Esophagus squamous epithelium (tissue), 5 donors: ENCODE measurements at places on chromosomes 1 and 21.

- H3K4me1 ChIP-seq, result no peaks in the 10 kb centered on the region
- no peak overlapping the region for H3K4me3 ChIP-seq
- H3K27me3 ChIP-seq, result no peaks in the 10 kb centered on the region
- H3K36me3 ChIP-seq, result no peaks in the 10 kb centered on the region
- H3K27ac ChIP-seq, result no peak overlapping the region
- no peak for DNase-seq
Observed at GRCh38 chr1:7899741-7900140, 40.9 kb downstream of the TNFRSF9 start.

- no peak overlapping the region for H3K27ac ChIP-seq
- no peaks in the 10 kb centered on the region for H3K36me3 ChIP-seq
- DNase-seq, result no peak
- peaks cover 93% of the 10 kb centered on the region for H3K27me3 ChIP-seq
Observed at GRCh38 chr1:202233804-202234203, 40.2 kb downstream of the LGR6 start.

- no peaks in the 10 kb centered on the region for H3K4me1 ChIP-seq
- H3K27me3 ChIP-seq, result no peaks in the 10 kb centered on the region
- H3K27ac ChIP-seq, result no peak overlapping the region
- DNase-seq, result no peak
- H3K36me3 ChIP-seq, result no peaks in the 10 kb centered on the region
- no peak overlapping the region for H3K4me3 ChIP-seq
Observed at GRCh38 chr21:43290421-43291346, 121.9 kb downstream of the CRYAA start.

GRCh38 chr1:61221642-61222041 lies 139.3 kb downstream of the NFIA start:
- peaks cover 45% of the 10 kb centered on the region for H3K4me1 ChIP-seq
- H3K27ac ChIP-seq, result no peak overlapping the region
- no peaks in the 10 kb centered on the region for H3K36me3 ChIP-seq
- H3K27me3 ChIP-seq, result no peaks in the 10 kb centered on the region
- no peak overlapping the region for H3K4me3 ChIP-seq
- no peak for DNase-seq

- no peaks in the 10 kb centered on the region for H3K36me3 ChIP-seq
- DNase-seq, result no peak
- no peaks in the 10 kb centered on the region for H3K4me1 ChIP-seq
- no peak overlapping the region for H3K4me3 ChIP-seq
- H3K27me3 ChIP-seq, result no peaks in the 10 kb centered on the region
- H3K27ac ChIP-seq, result no peak overlapping the region
Observed at GRCh38 chr1:163807331-163808049, 485.7 kb downstream of the NUF2 start.

DNA sequence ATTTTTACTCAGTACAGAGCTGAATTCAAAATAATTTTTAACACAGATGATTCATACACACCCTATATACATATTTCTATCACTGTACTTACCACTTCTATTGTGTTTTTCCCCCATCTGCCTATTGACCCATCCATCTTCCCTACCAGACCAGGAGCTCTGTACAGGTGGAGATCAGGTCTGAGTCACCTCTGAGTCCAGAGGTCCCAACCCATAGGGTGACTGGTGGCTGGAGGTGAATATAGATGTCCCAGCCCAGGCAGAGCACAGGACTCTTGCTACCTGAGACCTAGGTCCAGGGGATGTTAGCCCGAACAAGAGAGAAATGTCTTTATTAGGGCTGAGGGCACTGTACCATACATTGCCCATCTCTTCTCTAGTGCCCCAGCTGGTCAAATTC lies 54.8 kb downstream of the DMAP1 start:
- H3K4me1 ChIP-seq, result no peaks in the 10 kb centered on the region
- H3K27me3 ChIP-seq, result no peaks in the 10 kb centered on the region
- no peak overlapping the region for H3K4me3 ChIP-seq

GRCh38 chr1:40720493-40720892 lies 29.0 kb downstream of the NFYC start:
- H3K4me3 ChIP-seq, result no peak overlapping the region
- no peaks in the 10 kb centered on the region for H3K36me3 ChIP-seq
- H3K27me3 ChIP-seq, result no peaks in the 10 kb centered on the region
- peaks cover 84% of the 10 kb centered on the region for H3K4me1 ChIP-seq

DNA sequence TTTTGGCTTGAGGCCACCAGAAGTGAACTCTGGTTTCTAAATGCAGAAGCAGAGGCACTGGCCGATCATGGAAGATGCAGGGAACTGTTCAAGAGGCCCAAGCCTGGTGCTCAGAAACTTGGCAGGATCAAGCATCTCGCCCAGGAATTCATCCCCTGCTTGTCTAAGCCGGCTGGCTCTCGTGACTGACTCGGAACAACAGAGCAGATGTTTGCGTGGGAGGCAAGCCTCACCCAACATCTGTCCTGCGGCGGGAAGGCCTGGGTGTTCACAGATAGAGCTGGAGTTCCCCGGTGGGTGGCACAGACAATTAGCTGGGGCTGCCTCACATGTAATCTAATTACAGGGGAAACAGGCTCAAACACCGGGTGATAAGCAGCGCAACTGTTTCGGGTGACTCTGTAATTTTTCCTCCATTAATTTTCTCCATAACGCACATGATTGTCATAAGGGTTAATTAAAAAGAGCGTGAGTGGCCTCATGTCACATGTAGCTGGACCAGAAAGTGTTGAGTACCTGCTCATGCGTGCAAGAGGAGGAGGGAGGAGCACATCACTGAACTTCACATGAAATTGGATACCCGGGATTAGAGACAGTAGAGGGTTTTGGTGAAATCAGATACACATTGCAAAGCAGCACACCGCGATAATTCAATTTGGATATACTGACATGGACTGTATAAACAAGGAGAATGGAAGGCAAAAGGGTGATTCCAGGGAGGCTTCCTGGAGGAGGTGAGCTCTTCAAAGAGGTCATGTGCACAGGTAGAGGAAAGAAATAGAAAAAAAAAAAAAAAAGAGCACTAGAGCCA lies 180.0 kb downstream of the ETS2 start:
- H3K27me3 ChIP-seq, result no peaks in the 10 kb centered on the region
- peak overlapping the region; percentile 34 for H3K4me3 ChIP-seq
- H3K36me3 ChIP-seq, result no peaks in the 10 kb centered on the region
- DNase-seq, result no peak
